ENCODE measurements at places on chromosomes 2 and 18. TPM values are rescaled to one million over a fixed set of nuclear protein-coding genes. Genes with fewer than 3 reads are reported as not detected.

The LYPD6 gene
- total RNA-seq = 0.29 TPM

The DUSP19 gene
- total RNA-seq = 3.0 TPM

DNA sequence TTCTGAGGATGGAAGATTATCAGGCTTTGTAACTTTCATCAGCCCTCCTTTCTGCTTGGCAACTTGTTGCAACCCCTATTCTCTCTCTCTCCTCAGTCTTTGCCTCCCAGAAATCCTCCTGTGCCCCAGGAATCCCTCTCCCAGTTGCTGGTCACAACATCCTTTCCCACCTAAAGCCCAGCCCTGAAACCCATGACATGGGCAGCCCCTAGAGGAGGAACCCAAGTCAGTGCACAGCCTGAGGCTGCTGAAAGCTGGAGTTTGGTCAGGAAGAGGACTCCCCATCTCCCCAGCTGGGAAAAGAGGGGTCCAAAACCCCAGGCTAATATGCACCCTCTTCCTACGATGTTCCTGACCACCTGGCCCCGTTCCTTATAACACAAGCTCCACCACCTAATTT, 29.5 kb downstream of the PKDCC start:
- no peak for DNase-seq

- no peak for DNase-seq
Observed at GRCh38 chr2:43803113-43803512, 29.3 kb downstream of the DYNC2LI1 start.

- DNase-seq = no peak
Observed at GRCh38 chr2:7619203-7619970, 702.2 kb downstream of the RNF144A start.

- DNase-seq = no peak
Observed at GRCh38 chr2:54964271-54964670, 86.0 kb downstream of the RTN4 start.

Data from upper lobe of right lung (tissue), 1 donor.